DMS79 treated with DMSO at 0.1 percent for 48 hours (cell line): ENCODE measurements at places on chromosomes 7 and 10.

DNA sequence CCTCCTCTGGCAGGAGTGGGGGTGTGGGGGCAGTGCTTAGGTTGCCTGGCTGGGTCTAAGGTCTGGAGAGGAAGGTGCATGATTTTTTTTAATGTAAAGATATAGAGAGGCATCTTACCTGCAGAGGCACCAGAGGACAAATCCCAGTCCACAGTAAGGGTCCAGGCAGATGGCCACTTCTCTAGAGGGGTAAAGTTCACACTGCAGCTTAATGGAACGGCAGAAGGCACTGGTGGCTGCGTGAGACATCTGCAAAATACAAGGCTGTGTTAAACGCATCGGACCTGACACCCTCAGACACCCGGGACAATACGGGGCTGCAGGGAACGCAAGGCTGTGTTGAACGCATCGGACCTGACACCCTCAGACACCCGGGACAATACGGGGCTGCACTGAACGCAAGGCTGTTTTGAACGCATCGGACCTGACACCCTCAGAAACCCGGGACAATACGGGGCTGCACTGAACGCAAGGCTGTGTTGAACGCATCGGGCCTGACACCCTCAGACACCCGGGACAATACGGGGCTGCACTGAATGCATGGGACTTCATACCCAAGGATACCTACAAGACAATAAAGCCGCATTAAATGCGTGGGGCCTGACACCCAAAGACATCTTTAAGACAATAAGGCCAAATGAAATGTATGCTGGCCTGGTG, 206.0 kb downstream of the ZMYND11 start:
- DNase-seq = no peak

- no peak for DNase-seq
Measured at GRCh38 chr10:103415581-103415980, 19.2 kb downstream of the PDCD11 start.

- DNase-seq = no peak
Measured at GRCh38 chr7:91310830-91311460, 46.7 kb downstream of the FZD1 start.

DNA sequence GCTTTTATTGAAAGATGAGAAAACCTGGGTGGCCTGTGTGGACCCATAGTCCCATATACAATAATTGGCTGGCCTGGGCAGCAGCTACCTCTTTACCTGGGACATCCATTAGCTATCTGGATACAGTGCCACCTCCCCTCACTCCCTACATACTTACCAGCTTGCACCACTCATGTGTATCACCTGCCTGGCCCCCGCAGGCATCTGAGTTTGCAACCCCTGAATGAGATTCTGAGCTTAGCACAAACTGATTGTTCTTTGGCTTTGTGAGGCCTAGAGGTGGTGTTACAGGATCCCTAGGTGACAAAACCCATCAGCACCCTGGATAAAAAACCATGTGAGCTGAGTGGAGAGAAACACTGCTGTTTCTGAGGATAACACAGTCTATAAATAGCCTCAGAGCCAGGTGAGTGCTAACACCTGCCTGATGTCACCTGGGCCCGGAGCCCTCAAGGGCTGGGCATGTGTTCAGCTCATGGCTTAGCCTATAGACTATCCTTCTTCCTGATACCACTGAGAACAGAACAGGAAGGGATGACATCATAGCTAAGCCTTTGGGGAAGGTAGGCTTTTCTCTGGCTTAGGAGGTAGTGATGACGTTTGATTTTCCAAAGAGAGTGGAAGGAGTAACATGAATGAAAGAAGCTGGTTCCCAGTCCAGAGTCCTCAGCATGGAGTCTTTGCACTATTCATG, 2.6 kb upstream of the PPIF start:
- DNase-seq = peak; percentile 37

DNA sequence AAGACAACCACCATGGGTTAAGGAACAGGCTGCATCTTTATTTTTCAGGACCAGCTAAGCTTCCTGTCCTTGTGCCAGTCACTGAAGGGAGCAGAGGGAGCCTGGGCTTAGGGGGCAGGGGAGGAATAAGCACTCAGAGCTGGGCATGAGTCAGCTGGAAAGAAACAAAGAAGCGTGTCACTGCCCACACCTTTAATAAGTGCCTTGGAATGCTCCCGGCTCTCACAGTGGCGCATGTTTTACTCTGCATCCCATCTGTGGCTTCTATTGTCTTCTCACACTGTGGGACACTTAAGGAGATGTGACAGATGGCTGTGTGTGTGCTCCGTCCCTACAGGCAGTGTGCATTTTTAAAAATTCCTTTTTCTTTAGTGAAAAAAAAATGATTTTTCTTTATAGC, 71.7 kb downstream of the MTURN start:
- no peak for DNase-seq

- DNase-seq = no peak
Measured at GRCh38 chr7:140230516-140230860, 53.7 kb upstream of the KDM7A start.

DNA sequence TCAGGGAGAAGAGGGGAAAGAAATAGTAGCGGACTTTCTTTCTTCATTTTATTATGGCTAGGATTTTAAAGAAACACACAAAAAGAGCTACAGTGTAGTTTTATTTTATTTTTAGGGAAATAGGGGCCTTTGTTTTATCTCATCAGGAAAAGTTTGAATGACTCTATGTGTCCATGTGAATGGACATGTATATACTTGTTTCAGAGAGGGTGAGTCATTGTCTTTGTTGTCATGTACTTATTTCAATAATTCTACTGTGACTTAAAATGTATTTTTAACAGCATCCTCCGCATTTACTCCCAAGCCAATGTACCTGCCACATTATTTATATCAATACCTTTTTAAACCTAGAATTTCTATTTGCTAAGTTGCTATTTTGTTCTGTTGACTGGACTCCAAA, 569.5 kb downstream of the SORCS3 start:
- no peak for DNase-seq

DNA sequence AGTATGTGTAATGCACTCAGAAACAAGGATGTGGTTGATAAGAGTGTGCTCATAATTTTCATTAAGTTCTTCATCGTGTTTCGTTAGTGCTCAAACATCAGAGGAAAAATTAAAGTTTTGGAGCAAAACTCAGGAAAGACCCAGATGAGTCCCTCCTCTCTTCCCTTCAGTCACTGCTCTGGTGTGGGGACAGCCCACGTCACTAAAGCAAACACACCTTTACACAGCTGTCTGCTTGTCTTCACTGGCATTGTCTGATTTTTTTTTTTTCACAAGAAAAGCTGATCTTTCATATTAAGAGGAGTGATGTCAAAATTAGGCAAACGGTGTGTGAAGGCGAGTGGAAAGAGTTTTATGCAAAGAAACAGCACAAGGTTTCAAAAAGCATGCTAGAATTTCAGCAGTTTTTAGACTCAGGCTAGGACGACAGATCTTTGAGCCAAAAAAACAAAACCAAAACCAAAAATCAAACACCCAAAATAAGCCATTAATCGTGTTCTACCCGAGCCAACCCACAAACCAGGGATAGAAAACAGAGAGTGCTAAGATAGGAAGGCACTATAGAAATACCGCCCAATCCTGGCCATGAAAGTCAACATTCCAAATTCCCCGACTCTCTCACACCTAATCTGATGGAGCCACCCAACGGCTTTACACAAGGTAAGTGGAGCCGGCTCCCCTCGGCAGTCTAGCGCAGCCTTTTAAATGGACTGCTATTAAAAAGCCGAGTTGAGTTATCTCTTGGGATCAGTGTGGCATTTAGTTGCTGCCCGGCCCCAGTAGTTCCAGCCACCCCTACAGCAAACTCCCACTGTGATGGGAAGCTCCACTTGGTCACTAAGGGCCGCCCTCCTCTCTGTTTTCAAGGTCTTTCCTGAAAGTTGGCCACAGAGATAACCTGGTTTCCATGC, 27.9 kb upstream of the GATA3 start:
- no peak for DNase-seq

GRCh38 chr7:115230882-115231571, 309.1 kb downstream of the MDFIC start:
- peak; percentile 80 for DNase-seq

- DNase-seq = no peak
Measured at GRCh38 chr10:78750418-78750817, 318.3 kb upstream of the ZMIZ1 start.

DNA sequence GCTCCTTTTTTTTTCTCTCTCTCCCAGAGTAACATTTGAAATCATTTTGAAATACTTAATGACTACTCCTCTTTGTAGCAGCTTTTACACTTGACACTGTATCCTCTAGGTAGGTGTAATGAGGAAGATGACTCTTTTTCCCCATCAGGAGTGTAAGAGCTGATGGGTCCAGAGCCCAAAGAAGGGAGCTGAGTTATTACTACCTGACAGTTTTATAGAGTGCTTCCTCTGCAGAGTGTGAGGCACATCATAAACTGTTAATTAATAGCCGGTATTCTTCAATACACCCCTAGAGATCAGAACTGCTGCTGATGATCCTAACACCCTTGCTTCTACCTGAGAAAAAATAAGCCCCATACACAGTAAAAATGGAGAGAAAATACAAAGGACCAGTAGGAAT, 279.8 kb upstream of the SEMA3A start:
- no peak for DNase-seq

- DNase-seq = no peak
Measured at GRCh38 chr10:89526358-89526757, 9.0 kb downstream of the SLC16A12 start.

DNA sequence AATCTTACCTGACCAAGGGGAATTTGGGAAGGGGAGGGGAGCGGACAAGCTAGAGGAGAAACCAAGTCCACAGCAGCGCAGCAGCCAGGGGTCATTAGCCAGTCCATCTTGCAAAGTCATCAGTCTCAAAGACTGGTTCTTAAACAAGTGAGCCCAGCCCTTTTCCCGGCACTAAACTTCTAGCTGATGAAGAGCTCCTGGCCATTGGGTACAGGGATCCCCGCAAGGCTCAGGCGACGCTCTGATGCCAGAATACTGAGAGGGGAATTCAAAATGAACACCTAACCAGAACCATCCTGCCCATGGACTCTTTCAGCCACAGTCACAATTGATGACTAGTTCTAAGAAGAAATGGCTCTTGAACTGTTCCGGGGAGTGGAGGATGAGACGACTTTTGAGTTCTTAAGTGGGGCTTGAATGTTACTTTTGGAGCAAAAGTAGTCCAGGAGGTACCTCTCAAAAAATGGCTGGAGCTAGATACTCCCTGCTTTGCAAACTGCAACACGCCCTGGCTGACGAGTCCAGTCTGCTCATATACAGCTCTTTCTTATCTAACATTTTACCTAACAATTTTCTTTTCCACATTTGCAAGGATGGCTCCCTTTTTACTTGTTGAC, 2.5 kb upstream of the TWIST1 start:
- DNase-seq = no peak

- DNase-seq = no peak
Measured at GRCh38 chr10:86372119-86372783, 5.7 kb upstream of the GRID1 start.

DNA sequence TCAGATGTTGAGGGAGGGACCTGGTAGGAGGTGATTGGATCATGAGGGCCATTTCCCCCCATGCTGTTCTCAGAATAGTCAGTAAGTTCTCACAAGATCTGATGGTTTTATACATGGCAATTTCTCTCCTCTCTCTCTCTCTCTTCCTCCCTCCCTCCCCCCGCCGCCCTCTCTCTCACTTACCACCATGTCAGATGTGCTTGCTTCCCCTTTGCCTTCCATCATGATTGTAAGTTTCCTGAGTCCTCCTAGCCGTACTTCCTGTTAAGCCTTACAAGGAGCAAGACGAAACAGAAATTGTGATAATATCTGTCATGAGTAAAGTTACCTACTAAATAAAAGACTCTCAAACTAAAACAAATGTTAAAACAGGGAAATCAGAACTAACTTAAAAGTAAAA, 19.9 kb upstream of the GPR141 start:
- no peak for DNase-seq

- no peak for DNase-seq
Measured at GRCh38 chr7:66261941-66262340, 56.8 kb downstream of the TPST1 start.

DNA sequence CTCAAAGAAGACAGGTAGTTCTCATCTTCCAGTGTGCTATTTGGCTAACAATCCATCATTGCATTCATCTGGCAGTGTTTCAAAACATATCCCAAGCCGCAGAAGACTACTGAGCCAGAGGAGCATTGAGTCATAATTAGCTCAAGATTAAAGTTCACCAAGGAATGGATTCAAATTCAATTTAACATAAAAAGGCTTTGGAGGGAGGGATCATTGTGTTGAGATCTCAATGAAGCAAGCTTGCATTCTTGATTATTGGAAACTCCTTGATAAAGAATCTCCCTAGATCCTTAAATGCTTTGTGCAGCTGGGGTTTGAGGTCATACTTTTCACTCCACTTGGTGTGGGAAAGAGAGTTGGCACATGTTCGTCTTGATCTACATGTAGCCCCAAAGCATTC, 142.8 kb upstream of the SEMA3A start:
- no peak for DNase-seq

DNA sequence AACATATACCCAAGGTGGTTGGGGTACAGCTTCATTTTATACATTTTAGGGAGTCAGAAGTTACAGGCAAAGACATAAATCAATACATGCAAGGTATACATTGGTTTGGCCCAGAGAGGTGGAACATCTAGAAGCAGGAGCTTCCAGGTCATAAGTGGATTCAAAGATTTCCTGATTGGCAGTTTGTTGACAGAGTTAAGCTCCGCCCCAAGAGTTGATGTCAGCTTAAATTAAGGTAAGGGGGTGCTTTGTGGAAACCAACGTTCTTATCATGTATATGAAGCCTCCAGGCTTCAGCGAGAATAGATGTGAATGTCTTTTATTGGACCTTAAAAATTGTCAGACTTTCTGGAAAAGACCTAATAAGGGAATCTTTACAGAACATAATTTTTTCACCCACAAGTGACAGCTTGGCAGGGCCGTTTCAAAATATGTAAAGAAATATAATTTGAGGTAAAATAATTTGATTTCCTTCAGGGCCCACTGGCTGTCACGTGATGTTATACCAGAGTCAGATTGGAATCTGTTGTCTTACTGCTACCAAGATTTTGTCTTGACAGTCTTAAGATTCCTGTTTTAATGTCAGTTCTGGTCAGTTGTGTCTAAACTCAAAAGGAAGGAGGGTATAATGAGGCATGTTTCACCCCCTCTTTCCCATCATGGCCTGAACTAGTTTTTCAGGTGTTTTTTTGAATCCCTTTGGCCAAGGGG, 6.3 kb upstream of the PANK1 start:
- no peak for DNase-seq

- DNase-seq = no peak
Measured at GRCh38 chr10:24873281-24873683, 79.1 kb downstream of the PRTFDC1 start.

- DNase-seq = no peak
Measured at GRCh38 chr10:37732685-37733084, 124.7 kb downstream of the ZNF248 start.

GRCh38 chr7:144941127-144941526, 105.3 kb upstream of the TPK1 start:
- no peak for DNase-seq

- DNase-seq = no peak
Measured at GRCh38 chr10:7211857-7212577, 198.8 kb downstream of the SFMBT2 start.

DNA sequence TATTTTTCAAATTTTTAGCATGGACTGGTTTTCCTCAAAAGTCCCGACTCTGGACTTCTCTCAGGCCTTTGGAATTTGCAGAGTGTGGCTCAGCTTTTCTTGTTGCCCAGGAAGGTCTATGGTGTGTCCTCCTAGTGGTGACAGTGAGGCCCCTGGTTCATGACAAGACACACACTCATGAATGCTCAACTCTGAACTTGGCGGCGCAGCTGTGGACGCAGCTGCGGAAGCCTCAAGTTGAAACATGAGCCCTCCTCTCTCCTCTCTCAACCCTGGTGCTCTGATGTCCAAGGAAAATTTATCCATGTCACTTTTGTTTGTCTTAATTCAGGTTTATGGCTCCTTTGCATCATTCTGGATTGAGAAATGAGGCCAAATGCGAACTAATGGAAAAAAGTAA, 183.9 kb downstream of the HECW1 start:
- no peak for DNase-seq
